ENCODE measurements at places on chromosomes 12 and 14.

GRCh38 chr14:93582516-93582915 is 151.8 kb downstream of the UNC79 start:
- DNase-seq, result no peak

DNA sequence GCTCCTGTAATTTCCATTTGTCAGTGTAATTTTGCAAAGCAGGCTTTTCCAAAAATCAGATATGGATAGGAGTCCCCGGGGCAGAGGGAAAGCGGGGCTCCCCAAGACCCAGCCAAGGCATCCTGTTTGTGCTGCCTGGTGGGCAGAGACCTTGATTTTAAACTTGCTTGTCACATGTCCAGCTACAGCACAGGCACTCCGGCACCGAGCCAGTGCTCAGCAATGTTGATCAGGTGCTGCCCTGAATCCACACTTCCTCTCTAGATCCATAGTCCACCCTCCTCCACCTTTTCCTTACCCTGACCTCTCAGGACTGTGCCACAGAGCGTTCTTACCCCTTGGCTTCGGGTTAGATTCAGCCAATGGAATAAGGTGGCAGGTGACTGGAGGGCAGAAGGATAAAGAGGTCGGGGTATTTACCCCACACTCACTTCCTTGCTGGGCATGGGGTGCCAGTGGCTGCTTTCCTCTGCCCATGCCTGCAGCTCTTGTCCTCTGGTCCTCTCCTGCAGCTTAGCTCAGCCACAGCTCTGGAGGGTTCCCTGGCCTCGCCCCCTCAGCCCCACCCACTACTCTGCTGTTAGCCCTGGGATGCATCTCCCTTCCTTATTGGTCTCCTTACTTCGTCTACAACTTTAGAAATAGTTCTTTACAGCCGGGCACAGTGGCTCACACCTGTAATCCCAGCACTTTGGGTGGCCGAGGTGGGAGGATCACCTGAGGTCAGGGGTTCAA is 80.1 kb downstream of the IRF2BPL start:
- no peak for DNase-seq

DNA sequence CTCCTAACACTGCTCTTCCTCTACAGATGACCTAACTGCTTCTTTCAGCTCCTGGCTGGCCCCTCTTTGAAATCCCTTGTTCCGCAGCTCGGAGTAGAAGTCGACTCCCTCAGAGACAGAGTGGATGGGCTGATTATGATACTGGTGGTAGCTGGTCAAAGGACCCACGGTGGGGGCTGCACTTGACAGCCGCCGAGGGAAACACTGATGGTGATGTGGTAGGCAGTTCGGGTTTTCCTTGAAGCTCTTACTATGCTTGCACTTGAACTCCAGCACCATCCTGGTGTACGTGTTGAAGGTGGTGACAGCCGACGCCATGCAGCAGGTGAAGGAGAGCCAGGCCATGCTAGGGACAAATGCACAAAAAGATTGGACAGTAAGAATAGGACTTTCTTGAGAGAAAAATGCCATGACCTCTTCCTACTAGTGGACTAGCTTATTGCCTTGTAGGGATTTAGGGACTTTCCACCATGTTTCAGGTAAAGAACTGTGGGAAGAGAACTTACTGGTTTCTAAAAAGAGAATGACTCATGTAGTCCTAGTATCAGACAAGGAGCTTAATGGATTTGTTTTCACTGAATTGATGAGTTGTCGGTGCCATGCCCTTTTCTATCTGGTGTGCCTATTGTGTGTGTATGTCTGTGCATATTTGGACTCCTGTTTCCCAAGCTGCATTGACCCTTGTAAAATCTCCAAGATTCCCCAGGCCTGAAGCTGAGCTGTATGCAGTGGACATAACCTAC is 18.4 kb downstream of the GSG1 start:
- no peak for DNase-seq

GRCh38 chr12:93624595-93625294 is 52.3 kb downstream of the SOCS2 start:
- no peak for DNase-seq

DNA sequence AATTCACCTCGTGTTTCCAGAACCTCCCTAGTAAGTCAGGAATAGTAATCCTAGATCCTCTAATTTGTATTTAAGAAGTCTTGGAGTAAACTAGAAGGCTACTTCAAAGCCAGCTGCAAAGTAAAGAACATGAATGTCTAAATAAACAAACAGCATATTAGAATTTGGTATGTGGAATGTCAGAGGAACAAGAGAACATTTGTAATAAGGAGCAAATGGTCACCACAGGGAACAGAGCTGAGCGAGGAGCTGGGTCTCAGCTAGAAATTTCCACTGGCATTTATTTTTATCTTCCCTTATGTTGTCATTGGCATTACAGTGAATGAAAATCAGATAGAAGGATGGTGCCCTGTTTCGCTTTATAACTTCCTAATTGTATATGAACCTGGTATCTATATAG is 50.2 kb downstream of the FRMD6 start:
- no peak for DNase-seq

DNA sequence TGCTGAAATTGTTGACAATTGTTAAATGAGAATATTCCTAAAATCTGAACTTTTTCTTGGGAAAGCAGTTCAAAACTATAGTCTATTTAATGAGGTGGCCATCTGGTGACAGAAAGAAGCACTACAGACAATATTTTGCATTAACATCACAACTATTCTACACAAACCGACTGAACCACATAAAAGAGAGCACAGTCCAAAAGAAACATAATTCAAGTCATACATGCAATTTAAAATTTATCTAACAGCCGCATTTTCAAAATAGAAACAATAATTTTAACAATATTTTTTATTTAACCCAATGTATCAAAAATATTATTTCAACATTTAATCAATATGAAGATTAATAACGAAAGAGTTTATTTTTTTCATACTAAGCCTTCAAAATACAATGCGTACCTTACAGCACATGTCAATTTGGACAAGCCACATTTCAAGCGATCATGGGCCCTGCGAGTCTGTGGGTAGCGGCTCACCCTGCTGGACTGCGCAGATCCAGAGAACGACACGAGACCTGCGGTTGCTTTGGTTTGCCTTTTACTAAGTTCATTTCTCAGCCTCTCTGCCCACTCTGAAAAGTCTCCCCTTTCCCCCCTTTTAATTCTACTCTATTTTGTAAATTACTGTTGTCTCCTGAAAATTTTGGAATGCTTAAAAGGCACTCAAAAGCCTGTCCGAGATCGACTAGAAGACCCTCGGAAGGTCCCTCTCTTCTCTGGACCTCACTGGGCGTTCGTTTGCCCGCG is 947 bp upstream of the LRRC9 start:
- DNase-seq, result peak; percentile 13

GRCh38 chr12:26122681-26123481 is 2.0 kb downstream of the BHLHE41 start:
- no peak for DNase-seq

GRCh38 chr14:55599250-55599879 is 19.4 kb downstream of the KTN1 start:
- no peak for DNase-seq

DNA sequence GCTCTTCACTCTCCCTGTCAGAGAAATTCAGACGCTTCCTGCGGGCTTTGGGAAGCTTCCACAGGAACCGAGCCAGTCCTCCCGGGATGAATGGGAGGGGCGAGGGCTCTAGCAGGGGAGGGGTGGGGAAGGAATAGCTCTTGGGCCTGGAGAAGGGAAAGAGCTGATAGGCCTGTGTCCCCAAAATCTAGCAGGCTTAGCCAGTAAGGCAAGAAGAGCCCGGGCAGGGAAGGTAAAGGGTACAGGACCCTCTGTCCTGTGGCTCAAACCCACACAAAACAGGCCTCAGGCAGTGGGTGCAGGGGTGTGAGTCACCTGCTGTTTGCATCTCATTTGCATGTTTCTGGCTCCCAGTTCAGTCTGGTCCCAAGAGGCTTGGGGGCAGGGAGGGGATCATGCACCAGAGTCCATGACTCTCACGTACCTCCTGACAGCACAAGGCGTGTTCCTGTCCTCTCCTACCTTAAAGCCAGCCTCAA is 8.7 kb upstream of the SMUG1 start:
- DNase-seq, result no peak

DNA sequence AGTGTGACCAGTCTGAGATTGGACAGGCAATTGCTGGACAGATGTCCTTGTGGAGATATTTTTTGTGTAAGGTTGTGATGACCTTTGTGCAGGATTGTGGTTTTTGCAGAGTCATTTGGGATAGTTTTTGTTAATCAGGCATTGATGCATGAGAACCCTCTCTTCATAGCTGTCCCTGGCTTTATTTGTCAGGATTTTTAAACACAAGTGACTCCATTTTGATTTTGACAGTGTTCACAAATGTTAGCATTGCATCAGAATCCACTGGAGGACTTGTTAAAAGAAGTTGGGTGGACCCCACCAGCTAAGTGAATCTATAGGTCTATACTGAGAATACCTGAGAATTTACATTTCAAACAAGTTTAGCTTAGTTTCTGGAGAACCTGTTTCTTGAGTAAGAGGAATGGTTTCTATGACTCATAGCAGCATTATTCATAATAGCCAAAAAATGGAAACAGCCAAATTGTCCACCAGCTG is 11.8 kb downstream of the FNTB start:
- no peak for DNase-seq

DNA sequence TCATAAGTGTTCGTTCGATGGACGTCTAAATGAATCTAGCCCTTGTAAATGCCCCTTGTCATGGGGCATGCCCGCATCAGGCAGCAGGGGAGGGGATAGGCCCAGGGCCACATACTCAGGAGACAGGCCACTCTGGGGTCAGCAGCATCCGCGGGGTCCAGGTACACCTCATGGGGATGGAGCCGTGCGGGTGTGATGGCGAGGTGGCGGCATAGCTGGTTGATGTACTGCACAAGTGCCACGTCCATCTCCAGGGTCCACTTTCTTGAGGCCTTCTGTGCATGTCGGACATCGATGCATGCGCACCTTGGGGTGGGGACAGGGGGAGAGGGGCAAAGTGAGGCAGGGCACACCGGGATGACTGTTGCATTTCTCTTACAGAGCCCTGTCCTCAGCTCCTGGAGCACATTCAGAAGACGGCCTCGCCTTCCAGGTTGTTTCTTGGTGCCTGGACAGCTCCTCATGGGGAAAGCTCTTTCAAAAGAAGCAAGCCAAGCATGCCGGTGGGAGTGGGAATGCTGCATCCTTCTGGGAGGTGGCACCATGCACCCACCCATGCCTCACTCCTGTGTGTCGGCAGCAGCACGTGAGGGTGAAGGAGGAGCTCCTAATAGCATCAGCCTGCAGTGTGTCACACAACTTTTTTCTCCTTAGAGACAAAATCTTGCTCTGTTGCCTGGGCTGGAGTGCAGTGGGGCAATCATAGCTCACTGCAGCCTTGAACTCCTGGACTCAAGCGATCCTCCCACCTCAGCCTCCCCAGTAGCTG is 47.4 kb downstream of the TRAFD1 start:
- no peak for DNase-seq

Measured in CD4-positive, alpha-beta T cell treated with Interleukin-10 for 1 hour (primary cell).